ENCODE measurements at places on chromosomes 6 and 20. TPM values are rescaled to one million over a fixed set of nuclear protein-coding genes. Genes with fewer than 3 reads are reported as not detected.

DNA sequence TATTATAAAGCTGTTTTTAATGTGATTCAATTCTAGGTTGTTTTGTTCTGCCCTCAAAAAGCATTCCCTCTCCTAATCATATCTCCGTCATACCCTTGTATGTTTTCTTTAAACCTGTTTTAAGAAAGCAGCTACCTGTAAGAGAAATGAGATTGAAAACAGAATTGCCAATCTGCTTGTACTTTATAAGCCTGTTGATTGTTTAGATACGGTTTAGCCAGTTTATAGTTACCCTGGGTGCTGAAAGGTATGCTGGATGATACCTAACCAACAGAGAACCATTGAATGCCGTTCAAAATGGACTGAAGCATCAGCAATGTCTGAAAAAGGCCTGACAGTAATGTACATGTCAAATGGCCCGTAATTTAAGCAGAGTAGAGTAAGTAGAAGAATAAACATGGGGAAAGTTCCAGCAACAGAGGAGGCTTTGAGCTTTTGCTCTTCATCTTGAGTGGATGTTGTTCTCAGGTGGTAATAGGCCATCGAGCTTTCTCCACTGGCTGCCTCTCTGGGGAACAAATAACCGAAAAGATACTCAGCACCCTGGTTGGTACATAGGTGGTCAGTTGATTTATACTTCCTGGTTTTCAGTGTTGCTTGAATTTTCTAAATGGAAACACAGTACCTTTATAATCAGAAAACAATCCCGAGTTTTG is 27.5 kb downstream of the PTPN1 start:
- H3K4me3 ChIP-seq = no peak overlapping the region
- peaks cover 75% of the 10 kb centered on the region for H3K4me1 ChIP-seq

DNA sequence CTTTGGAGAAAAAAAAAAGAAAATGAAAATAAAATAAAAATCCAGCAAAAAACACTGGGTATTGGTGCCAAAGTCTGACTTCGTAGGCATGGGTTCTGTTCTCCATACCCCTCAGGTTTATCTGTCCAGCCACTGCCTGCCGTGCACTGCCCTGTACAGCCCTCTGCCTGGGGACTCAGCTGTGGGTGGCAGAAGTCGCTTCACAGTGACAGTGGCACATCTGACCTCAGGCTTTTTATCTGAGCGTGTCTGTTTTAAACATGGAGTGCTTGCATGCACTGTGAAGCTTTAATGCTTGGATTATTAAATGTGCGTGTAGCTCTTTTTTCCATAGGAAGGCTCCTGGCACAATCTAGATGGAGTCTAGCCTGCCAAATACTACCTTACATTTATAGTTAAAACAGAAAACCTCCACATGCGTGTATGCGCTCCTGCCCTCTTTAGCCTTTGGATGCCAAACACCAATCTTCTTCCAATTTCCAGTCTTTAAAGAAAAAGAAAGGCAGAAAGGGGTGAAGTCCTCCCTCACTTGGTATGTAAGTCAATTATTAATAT is 375.5 kb downstream of the UTRN start:
- peaks cover 64% of the 10 kb centered on the region for H3K4me1 ChIP-seq
- H3K4me3 ChIP-seq = no peak overlapping the region
- peak overlapping the region; percentile 28 for H3K27ac ChIP-seq
- no peaks in the 10 kb centered on the region for H3K36me3 ChIP-seq
- DNase-seq = no peak
- H3K27me3 ChIP-seq = no peaks in the 10 kb centered on the region

GRCh38 chr6:94251878-94252277 is 832.5 kb upstream of the EPHA7 start:
- H3K4me3 ChIP-seq = no peak overlapping the region
- H3K4me1 ChIP-seq = no peaks in the 10 kb centered on the region
- no peaks in the 10 kb centered on the region for H3K27me3 ChIP-seq
- H3K27ac ChIP-seq = no peak overlapping the region

GRCh38 chr20:24545168-24545567 is 75.7 kb downstream of the SYNDIG1 start:
- no peaks in the 10 kb centered on the region for H3K36me3 ChIP-seq
- no peak overlapping the region for H3K27ac ChIP-seq
- no peaks in the 10 kb centered on the region for H3K4me1 ChIP-seq
- no peak for DNase-seq

GRCh38 chr20:4973330-4974097 is 27.8 kb downstream of the SLC23A2 start:
- peak overlapping the region; percentile 23 for H3K4me3 ChIP-seq

DNA sequence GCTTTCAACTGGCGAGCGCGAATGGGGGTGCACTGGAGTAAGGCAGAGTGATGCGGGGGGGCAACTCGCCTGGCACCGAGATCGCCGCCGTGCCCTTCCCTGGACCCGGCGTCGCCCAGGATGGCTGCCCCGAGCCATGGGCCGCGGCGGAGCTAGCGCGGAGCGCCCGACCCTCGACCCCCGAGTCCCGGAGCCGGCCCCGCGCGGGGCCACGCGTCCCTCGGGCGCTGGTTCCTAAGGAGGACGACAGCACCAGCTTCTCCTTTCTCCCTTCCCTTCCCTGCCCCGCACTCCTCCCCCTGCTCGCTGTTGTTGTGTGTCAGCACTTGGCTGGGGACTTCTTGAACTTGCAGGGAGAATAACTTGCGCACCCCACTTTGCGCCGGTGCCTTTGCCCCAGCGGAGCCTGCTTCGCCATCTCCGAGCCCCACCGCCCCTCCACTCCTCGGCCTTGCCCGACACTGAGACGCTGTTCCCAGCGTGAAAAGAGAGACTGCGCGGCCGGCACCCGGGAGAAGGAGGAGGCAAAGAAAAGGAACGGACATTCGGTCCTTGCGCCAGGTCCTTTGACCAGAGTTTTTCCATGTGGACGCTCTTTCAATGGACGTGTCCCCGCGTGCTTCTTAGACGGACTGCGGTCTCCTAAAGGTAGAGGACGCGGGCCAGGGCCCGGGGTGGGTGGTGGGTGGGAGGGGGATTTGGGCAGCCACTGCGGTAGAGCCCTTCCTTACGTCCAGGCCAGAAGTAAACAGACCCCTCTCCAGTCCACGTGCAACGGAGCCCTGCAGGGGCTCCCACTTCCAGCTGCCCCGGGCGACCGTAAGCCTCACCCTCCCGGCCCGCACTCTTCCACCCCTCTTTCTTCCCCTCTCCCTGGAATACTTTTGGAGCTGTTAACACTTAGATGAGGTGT is 998 bp downstream of the BMP2 start:
- peak; percentile 60 for DNase-seq
- H3K4me3 ChIP-seq = peak overlapping the region; percentile 83

GRCh38 chr6:164792666-164793065 is 516.7 kb downstream of the C6orf118 start:
- no peaks in the 10 kb centered on the region for H3K27me3 ChIP-seq
- no peaks in the 10 kb centered on the region for H3K4me1 ChIP-seq
- H3K27ac ChIP-seq = no peak overlapping the region
- H3K4me3 ChIP-seq = no peak overlapping the region
- no peaks in the 10 kb centered on the region for H3K36me3 ChIP-seq

DNA sequence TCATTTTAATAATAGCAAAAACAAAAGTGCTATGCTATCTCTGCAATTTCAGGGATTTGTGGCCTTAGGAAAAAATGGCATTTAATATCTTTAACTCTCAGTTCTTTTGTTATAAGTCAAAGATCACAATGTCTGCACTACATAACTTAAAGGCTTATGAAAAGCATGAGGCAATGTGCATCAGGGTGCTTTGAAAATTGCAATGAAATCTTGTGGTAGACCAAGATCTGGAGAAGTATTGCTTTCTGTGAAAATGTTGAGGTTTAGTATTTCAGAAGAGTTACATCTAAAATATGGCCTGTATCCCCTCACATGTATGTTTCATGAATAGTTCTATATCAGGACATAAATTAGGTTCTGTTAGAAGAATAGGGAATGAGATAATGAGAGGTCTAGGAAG is 200.6 kb downstream of the MEI4 start:
- no peak overlapping the region for H3K4me3 ChIP-seq
- no peak overlapping the region for H3K27ac ChIP-seq
- no peak for DNase-seq
- no peaks in the 10 kb centered on the region for H3K36me3 ChIP-seq
- no peaks in the 10 kb centered on the region for H3K4me1 ChIP-seq
- H3K27me3 ChIP-seq = no peaks in the 10 kb centered on the region

DNA sequence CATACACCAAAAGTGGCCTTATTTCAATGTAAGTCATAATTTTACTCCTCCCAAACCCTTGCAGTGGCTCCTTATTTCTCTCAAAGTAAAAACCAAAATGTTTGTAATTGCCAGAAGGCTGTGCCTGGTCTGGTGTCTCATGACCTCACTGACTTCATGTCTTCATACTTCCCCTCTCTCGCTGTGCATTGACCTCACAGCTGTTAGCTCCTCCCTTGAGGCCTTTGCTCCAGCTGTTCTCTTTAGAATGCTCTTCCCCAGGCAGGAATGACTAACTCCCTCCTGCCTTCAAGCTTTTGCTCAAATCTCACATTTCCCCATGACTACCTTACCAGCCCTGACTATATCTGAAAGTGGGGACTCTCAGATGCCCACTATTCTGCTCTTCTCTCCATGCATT is 83.3 kb downstream of the MTFR2 start:
- H3K27ac ChIP-seq = no peak overlapping the region
- H3K36me3 ChIP-seq = no peaks in the 10 kb centered on the region
- no peak for DNase-seq
- no peaks in the 10 kb centered on the region for H3K27me3 ChIP-seq

AARS2 gene
- total RNA-seq = 11.4 TPM

MYBL2 gene
- 80.8 TPM for total RNA-seq

ENPP5 gene
- total RNA-seq = 0.94 TPM

TMEM14A gene
- 91.0 TPM for total RNA-seq

PDYN gene
- not detected for total RNA-seq

GABBR1 gene
- total RNA-seq = 2.8 TPM

- H3K27me3 ChIP-seq = no peaks in the 10 kb centered on the region
- peak overlapping the region; percentile 93 for H3K27ac ChIP-seq
- H3K36me3 ChIP-seq = no peaks in the 10 kb centered on the region
- DNase-seq = peak; percentile 70
Measured at GRCh38 chr20:6665621-6666355, 101.7 kb upstream of the BMP2 start.

DNA sequence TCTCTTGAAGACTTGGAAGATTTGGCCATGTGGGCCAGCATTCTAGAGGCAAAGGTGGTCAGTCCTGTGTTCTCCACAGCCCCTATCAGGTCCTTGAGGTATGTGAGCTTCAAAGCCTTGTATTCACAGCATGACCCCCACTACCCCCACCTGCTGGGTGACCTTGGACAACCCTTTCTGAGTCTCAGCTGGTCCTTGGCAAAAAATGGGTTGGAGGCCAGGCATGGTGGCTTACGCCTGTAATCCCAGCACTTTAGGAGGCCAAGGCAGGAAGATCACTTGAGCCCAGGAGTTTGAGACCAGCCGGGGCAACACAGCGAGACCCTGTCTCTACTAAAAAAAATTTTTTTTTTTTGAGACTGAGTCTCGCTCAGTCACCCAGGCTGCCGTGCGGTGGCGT is 42.6 kb downstream of the UBE2V1 start:
- peaks cover 32% of the 10 kb centered on the region for H3K4me1 ChIP-seq
- no peak for DNase-seq
- no peak overlapping the region for H3K4me3 ChIP-seq
- H3K36me3 ChIP-seq = no peaks in the 10 kb centered on the region
- H3K27me3 ChIP-seq = no peaks in the 10 kb centered on the region
- H3K27ac ChIP-seq = no peak overlapping the region

THBS2 gene
- not detected for total RNA-seq

Measured in SJSA1 (cell line).